ENCODE measurements at places on chromosomes 7 and 10. TPM values are rescaled to one million over a fixed set of nuclear protein-coding genes. Genes with fewer than 3 reads are reported as not detected.

The GIMAP5 gene
- total RNA-seq = 41.0 TPM

The MYH16 gene
- total RNA-seq = not detected

The TCF7L2 gene
- 0.45 TPM for total RNA-seq

The ADRB1 gene
- total RNA-seq = 2.8 TPM

The CACUL1 gene
- 26.4 TPM for total RNA-seq

The GNAT3 gene
- not detected for total RNA-seq

The ANKRD61 gene
- 0.47 TPM for total RNA-seq

The GATA3 gene
- 83.4 TPM for total RNA-seq

The SPDYE3 gene
- total RNA-seq = not detected

The SH2D4B gene
- total RNA-seq = not detected

The ADCYAP1R1 gene
- total RNA-seq = not detected

The ASZ1 gene
- total RNA-seq = not detected

The CDC14C gene
- not detected for total RNA-seq

The ANKRD22 gene
- not detected for total RNA-seq

The CUX1 gene
- total RNA-seq = 24.0 TPM

The HOGA1 gene
- total RNA-seq = not detected

The SP8 gene
- not detected for total RNA-seq

The CTAGE8 gene
- total RNA-seq = not detected

The CCDC3 gene
- total RNA-seq = 0.12 TPM

The CFAP46 gene
- not detected for total RNA-seq

The AFAP1L2 gene
- 67.4 TPM for total RNA-seq

The TAX1BP1 gene
- 70.9 TPM for total RNA-seq

The LLCFC1 gene
- total RNA-seq = not detected

The GIMAP4 gene
- 145 TPM for total RNA-seq

The TYW1B gene
- 4.2 TPM for total RNA-seq

The CALML5 gene
- total RNA-seq = not detected

The PARD3 gene
- 0.94 TPM for total RNA-seq

The RBAK gene
- 11.0 TPM for total RNA-seq

The ANXA8L1 gene
- total RNA-seq = 1.1 TPM

The AUTS2 gene
- 9.5 TPM for total RNA-seq

The EBF3 gene
- total RNA-seq = not detected

The RBP3 gene
- not detected for total RNA-seq

The CALHM3 gene
- not detected for total RNA-seq

The NANOS1 gene
- total RNA-seq = 0.28 TPM

The AGAP6 gene
- 15.8 TPM for total RNA-seq

Data from activated CD8-positive, alpha-beta memory T cell treated with anti-CD3 and anti-CD28 coated beads, Interleukin-2, amount 10 ng/mL, durations not matched to agents 7 days and 5 days (primary cell).